Cardiac muscle cell (in vitro differentiated cells and primary cell): ENCODE measurements at places on chromosomes 4 and X.

DNA sequence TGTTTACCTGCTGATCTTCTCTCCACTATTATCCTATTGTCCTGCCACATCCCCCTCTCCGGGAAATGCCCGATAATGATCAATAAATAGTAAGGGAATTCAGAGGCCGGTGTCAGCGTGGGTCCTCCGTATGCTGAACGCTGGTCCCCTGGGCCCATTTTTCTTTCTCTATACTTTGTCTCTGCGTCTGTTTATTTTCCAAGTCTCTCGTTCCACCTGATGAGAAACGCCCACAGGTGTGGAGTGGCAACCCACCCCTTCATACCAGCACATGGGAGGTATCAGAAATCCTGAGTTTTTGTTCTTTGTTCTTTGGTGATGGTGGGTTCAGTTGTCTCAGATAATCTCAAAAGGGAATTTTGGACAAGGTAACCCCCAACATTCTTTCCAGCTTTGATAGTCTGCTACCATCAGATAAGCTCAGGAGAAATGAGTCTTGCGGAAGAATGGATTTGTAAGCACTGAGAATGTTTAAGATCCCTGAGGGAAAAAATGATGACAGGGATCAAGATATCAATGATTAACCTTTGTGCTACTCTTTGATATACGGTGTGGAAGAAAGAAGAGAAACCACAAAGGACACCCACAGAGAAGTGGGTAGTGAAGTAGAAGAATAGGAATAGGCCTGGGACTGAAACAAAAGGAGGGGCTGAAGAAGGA lies 117.9 kb downstream of the CEP44 start:
- DNase-seq, result no peak

- no peak for DNase-seq
These were observed 252.6 kb downstream of the CBR4 start for GRCh38 chr4:168757500-168757899.

DNA sequence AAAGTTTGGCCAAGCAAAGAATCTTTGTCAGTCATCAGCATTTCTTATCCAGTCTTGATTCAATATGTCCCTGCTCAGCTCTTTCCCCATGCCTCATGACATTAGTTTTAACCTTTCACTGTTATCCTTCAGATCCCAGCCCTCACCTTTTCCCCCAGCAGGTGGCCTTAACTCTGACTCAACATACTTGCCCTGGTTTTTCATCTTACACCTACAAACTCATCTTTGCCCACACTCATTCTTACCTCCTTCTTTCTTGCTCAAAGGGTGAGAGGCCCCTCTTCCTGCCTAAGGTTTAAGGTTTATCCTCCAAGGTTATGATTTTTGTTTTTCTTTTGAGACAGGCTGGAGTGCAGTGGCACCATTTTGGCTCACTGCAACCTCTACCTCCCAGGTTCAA lies 10.6 kb upstream of the ANXA5 start:
- DNase-seq, result no peak

DNA sequence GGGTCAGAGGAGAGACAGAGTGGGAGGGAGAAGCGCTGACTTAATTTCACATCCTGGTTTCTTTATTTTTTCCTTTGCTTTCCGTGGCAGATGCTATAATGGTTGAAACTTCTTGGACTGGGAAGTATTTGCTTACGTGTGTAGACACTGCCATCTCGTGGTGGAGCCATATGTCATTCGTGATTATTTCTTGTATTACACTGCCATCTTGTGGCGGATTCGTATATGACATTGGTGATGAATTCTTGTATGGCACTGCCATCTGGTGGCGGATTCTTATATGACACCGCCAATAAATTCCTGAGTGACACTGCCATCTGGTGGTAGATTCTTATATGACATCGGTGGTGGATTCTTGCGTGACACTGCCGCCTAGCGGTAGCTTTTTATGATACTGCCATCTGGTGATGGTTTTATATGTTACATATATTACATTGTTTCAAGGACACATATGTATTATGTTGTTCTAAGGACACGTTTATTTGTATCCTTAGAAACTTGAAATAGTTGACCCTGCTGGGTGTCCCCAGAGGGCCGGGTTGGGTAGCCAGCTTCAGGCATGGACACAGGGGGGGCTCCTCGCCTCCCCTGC lies 37.3 kb upstream of the CLCN4 start:
- DNase-seq, result peak; percentile 88
